ENCODE measurements at places on chromosomes 7 and 10.

DNA sequence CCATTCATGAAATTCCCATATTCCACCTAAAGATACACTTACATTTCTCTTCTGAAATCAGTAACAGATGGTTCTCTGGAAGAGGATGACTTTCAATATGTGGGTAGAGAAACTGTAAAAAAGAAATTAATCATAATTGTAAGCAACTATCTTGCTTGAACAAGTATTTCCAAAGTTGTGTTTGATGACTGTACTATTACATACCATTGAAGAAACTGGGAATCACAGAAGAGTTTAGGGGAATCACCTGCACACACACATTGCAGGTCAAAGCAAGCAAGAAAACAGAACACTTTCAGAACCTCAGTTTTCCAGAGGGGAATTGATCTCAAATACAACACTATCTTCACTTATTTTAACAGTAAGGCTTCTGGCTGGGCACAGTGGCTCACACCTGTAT, 33.6 kb downstream of the GSAP start:
- no peak for DNase-seq

DNA sequence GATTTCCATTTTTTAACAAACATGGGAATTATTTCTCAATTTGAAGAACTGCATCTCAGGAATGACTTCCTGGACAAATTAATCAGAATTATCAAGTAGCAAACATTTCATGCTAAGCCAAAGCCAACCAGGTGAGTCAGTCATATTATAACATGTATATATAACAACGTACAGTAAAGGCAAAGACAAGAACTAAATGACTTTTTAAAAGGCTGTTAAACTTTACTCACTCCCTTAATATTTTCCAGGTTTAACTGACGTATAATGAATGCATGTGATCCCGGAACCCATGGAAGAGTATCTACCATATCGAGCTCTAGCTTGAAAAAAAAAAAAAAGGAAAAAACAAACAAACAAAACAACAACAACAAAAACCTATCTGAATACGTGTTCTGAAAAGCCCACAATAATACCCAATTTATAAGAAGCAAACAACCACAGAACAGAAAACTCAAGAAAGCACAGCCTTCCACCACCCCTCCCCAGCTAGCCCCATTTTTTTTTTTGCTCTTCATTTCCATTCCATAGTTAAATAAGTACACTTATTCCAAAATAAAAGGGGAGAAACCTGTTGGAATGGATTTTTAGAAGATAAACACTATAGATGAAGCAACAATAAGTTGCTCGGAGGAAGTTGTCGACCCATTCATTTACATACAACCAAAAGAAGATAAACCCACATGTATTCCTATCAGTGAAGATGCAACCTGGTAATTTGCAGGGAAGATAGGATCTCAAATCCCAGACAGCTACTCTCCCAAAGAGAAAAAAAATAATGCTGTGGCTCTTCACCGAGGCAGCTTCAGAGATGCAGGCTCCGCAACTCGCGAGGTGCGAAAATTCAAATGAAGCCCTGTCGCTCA, 537 bp downstream of the NAPEPLD start:
- no peak for DNase-seq

DNA sequence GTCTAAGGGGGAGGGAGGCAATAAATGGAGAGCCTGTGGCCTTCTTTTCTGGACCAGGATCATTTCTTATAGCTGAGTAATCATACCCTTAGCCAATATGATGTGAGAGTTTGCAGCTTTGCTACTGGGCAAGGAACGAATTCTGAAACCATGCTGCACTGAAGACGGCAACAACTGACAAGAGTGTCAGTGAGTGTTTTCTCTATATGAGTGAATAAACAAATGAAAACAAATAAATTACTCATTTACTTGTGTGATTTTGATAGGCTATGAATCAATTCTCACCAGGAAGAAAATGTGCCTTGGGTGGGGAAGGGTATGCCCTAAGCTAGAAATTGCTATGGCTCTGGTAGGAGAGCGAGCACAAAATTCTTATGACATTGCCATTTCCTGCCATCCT, 79.4 kb upstream of the LRRN3 start:
- no peak for DNase-seq

DNA sequence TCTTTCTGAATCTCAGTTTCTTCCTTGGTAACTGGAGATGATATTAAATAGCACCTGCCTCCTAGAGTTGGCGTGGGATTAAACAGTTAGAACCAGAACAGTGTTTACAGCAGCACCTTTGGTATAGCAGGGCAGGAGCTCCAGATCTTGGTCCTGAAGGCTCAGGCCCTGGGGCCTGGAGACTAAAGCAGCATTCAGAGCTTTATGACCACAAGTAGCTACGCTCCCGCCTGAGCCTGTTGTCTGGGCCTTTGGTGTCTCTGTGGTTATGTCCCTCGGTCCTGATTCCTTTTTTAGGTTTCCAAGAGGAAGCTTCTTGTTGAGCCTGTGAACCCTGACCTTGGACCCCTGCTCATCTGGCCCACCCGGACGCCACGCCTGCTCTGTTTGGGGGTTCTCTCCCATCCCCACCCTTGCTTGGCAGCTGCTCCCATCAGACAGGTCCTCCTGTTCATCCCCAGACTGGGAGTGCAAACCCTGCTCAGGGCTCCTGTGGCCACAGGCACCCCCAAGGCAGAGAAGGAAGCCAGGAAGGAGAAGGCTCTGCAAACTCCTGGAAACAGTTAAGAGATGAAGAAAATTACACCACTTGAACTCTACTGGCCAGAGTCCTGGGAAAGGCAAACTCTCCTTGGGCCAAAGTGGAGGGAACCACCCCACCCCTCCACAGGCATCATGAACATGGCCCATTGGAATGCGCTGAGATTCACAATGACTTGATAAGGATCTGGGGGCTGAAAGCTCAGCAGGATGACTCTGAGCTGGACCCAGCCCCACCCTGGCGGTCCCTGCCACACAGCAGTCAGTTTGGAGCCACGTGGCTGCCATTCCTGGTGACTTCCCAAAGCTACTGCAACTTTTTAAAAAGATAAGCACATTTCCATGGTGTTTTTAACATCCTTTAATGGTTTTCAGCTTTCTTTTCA, 50.1 kb upstream of the TMEM72 start:
- no peak for DNase-seq
